ENCODE measurements at places on chromosomes 13 and 19.

- no peak for DNase-seq
These were observed 12.4 kb upstream of the CHST8 start for GRCh38 chr19:33609353-33609752.

DNA sequence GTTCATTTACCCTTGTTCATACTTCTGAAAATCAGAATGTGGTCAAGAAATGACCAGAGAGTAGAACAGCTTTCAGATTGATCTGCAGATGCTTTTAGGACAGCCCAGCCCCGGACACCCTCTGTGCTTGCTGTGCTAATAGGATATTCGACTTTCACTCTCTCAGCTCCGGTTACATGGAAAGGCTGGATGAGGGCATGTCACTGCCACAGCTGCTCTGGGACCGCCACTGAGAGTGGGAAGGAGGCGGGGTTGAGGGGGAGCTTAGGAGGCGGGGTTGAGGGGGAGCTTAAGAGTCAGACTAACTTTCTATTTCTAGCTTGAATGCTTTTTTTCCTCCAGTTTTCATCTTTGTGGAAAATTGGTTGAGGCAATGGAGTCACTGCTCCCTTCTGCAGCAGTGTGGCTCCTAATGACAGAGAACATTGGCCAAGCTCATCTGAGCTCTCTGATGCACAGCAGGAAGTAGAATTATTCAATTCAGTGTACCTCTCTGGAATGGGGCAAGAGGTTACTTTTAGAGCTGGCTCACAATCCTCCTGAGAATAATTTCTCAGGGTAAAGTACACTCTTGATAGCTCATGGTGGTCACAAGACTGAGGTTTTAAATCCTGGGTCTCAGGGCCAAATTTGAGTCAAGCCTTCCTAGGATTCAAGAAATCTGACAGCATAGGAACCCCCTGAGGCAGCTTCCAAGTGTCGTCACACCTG, 74.6 kb upstream of the NPAS1 start:
- DNase-seq: no peak

DNA sequence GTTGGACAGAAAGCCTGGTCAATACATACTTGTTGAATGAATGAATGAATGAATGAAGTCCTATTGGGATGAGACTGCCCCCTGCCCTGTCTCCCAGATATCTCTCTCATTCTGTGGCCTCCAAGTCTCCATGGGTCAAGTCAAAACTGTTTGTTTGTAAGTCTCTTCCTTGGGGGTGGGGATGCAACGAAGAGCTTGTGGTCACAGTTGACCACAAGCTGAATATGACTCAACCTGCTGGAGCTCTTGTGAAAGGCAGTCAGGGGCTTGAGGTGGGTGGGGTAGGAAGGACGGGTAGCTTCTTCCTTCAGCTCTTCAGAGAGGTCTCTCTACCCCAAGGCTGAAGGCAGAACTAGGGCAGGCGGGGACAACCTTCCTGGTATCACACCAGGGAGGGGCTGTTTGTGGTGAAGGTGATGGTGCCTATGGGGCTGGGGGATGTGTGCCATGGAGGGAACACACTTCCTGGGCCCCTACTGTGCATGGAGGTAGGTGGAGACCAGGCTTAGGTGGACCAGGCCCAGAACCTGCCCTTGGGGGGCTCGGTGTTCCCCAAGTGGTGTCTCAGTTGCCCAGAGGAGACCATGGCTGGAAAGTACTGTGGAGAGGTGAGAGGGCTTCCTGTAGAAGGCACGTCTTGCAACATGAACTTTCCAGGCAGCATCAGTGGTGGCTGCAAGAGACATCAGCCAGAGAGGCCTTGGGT, 8.0 kb downstream of the MYO1F start:
- DNase-seq: peak; percentile 96

DNA sequence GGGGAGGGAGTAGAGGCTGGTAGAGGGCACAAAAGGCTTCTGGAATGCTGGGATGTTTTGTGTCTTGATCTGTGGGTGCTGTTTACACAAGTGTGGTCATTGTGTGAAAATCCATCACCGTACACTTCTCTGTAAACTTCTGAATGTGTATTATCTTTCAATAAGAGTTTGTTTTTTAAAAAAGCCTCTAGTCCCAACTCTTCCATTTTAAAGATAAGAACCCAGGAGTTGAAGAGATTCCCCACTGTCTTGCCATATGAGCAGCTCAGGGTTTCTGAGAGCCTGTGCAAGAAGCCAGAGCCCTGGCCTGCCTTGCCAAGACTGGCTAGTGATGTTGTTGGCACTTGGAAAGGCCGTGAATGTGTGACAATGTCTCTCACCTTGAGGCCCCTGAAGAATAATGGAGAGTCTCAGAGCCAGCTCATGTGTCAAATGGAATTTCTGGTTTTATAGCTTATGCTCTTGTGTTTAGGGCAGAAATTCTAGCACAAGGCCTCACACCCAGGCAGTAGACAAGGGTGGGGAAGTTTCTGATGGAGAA, 57.5 kb upstream of the NPAS1 start:
- no peak for DNase-seq

DNA sequence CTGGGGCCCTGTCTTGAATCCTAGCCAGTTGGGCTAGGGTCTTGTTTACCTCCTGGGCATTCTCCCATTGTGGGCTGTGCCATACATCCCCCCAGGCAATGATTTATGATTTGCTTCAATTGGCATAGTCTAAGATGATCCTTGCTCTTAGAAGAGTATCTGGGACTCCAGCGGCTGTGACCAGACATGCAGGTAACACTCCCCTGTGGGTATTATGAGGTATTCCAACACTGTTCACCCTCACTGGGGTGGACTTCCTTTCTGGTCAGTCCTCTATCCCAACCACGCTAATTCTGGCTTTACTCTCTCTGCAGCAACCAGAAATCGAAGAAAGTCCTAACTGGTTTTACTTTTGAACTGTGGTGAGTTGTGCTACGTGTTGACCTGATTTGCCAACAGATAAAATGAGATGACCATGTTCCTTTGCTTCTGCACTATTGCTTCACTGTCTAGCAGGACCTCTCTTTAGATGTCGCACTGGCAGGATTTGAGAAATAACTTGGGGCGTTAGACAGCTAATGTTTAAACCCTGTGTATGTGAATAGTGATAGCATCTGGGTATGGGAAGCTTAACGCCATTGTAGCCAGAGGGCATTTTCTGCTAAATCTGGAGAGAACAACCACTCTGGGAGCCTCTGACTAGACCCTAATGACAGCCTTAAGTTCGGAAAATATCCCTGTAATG, 6.7 kb upstream of the LRCH1 start:
- no peak for DNase-seq

- DNase-seq: peak; percentile 76
These were observed 2.0 kb downstream of the ETV2 start for GRCh38 chr19:35643255-35644205.

- no peak for DNase-seq
These were observed 30.5 kb downstream of the CERS4 start for GRCh38 chr19:8239528-8240273.

GRCh38 chr19:2488405-2488941, 12.5 kb downstream of the GADD45B start:
- no peak for DNase-seq

GRCh38 chr13:21045100-21045499, 16.3 kb downstream of the LATS2 start:
- no peak for DNase-seq

DNA sequence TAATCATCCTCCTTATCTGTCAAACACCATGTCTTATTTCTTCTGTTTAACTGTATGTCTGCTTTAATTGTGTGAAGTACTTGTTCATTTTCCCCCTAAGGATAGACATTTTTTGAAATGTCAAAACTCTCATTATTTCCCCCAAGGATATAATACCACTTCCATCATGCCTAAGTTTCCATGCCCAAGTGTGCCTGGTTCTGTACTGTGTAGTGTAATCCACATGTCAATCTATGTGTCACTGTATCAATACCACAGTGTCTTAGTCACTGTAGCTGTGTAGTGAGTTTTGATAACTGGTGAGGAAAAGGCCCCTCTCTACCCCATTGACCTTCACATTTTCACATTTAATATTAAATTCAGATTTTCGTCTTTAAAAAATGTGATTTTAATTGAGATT, 1265.5 kb downstream of the PCDH9 start:
- DNase-seq: no peak

- no peak for DNase-seq
These were observed 2304.9 kb downstream of the PCDH9 start for GRCh38 chr13:64925284-64925683.

DNA sequence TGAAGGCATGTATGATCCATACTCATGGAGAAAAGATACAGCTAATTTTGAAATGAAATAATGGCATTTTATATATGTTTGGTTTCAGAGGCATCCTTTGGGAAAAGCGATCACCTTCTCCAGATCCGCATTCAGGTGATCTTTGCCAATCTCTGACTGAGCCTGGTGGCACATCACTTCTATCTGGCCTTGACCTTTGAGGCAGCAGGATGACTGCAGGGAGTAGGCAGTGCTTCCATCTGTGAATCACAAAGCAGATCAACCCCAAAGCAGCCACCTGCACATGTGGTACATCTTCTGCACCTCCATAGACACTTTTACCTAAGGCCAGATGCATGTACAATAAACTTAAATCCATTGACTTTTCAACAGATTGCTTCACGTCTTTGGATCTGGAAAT, 53.4 kb downstream of the SPATA13 start:
- no peak for DNase-seq

DNA sequence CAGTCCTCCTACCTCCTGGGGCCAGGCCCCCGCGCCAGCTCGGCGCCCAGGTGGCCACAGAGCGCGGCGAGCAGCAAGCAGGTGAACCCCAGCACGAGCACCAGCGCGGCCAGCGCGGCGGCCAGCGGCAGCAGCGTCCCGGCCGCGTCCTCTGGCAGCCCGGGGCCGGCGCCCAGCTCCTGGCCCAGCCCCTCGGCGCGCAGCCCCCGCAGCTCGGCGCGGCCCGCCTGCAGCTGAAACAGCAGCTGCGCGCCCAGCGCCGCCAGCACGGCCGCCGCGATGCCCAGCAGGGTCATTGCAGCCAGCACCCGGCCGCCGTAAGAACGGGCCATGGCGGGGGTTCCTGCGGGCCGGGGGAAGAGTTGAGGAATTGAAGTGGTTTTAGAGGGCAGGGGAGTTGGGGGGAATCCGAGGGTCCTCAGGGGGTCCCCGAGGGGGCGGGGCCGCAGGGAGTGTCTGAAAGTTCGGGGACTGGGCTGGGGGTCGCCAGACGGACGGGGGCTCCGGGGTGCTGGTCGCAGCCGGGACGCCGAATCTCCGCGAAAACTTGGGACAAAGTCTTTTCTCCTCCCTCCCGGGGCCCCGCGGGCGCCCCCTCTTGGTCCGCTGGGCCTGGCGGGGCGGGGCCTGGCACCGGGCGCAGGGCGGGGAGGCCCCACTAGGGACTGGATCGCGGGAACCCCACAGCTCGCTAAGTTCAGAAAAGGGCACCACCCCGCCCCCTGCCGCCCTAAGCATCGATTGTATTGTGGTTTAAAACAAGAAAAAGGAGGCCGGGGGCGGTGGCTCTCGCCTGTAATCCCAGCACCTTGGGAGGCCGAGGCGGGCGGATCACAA, at the start of gene TMEM221:
TSS of gene TMEM221 (minus strand) at position 538 of the 837 bp plus-strand sequence. CDS start at position 332, 206 bp downstream.
- DNase-seq: peak; percentile 42

- DNase-seq: no peak
These were observed 19.3 kb downstream of the GADD45B start for GRCh38 chr19:2495130-2495641.

GRCh38 chr13:90999401-90999800, 348.1 kb upstream of the MIR17HG start:
- DNase-seq: no peak

GRCh38 chr13:77497835-77498234, 37.7 kb upstream of the SCEL start:
- no peak for DNase-seq

GRCh38 chr19:53644061-53644816, 12.4 kb downstream of the DPRX start:
- no peak for DNase-seq

DNA sequence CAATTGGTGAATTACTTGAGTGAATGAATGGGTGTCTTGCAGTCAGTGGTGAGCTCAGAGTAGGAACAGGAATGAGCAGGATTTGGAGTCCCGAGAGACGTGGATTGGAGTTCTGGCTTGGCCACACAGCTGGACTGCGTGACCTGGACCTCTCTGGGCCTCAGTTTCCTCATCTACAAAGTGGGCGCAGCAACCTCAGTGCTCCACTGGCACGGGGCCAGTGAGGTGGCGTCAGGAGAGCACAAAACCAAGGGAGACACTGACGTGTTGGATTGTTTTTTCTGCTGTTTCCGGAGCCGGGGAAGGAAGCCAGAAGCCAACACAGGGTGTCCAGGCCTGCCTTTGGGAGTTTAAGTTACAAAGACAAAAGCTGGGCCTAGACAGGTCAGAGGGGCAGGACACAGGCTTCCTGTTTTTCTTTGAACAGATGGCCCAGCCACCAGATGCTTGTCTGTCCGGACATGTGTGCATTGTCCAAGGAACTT, 6.5 kb upstream of the DOCK6 start:
- peak; percentile 76 for DNase-seq

GRCh38 chr13:59906413-59907049, 257.2 kb downstream of the DIAPH3 start:
- no peak for DNase-seq

- no peak for DNase-seq
These were observed 471 bp upstream of the ERVK3-1 start for GRCh38 chr19:58304748-58305064.

- no peak for DNase-seq
These were observed 522.6 kb downstream of the RFC3 start for GRCh38 chr13:34340534-34340933.

- DNase-seq: no peak
These were observed 81.4 kb upstream of the PCDH8 start for GRCh38 chr13:52929846-52930245.

GRCh38 chr19:14770944-14771839, 7.2 kb downstream of the ADGRE2 start:
- DNase-seq: no peak

DNA sequence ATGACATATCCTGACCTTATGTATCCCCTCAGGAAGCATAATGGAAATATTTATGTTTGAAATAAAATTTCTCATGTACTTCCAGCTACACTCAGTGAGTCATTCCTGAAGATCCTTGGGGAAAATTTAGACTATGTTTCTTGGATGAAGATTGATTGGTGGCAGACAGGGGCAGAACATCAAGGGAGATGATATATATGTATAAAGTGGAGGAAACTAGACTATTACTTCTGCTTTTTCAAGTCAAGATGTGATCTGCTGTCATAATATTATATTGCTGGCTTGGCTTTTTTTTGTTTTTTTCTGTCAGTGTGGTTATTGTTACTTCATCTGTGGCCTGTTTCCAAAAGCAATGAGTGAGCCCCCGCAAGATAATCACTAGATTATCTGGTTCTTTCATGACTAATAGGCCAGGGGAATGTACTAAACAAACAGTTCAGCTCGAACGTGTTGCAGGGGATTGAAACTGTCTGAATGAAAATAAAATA, 87.2 kb upstream of the TNFSF11 start:
- DNase-seq: no peak

- DNase-seq: no peak
These were observed 500.6 kb upstream of the MIR17HG start for GRCh38 chr13:90846936-90847335.

- DNase-seq: peak; percentile 37
These were observed 12.9 kb downstream of the SPC24 start for GRCh38 chr19:11142528-11143171.

GRCh38 chr13:114043421-114044053, 69.7 kb upstream of the C13orf46 start:
- DNase-seq: no peak

All from CMK (cell line).